ENCODE measurements at places on chromosomes 5 and 9.

DNA sequence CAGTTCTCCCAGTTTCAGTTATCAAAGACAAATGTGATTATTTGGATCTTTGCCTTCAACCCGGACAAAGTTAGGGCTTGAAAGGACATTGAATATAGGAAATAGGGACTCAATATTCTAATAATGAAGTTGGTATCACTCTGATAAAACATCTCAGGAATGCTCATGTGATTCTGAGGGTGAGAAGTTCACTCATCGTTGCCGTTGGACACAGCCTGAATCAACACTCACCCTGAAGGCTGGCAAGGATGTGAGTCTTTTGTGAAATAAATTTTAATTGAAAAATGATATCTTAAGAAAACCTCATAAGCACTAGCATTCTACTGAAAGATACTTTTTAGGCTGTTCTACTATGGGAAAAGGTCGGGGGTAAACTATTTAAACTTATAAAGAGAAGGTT lies 44.8 kb upstream of the C9orf72 start:
- no peak for DNase-seq

DNA sequence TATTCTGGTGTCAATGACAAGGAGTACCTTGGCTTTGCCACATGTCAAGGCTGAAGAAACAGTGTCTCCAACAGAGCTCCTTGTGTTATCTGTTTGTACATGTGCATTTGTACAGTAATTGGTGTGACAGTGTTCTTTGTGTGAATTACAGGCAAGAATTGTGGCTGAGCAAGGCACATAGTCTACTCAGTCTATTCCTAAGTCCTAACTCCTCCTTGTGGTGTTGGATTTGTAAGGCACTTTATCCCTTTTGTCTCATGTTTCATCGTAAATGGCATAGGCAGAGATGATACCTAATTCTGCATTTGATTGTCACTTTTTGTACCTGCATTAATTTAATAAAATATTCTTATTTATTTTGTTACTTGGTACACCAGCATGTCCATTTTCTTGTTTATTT lies 19.8 kb downstream of the CD274 start:
- no peak for DNase-seq

DNA sequence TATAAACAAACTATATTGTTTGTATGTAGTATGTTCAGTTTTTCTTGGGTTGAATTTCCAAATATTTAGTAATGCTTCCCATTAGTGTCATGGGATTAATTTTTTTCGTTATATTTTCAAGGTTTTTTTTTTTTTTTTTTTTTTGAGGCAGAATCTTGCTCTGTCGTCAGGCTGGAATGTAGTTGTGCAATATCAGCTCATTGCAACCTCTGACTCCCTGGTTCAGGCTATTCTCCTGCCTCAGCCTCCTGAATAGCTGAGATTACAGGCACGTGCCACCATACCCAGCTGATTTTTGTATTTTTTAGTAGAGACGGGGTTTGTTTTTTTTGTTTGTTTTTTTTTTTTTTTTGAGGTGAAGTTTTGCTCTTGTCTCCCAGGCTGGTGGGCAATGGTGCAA lies 10.6 kb downstream of the DDX46 start:
- no peak for DNase-seq

- DNase-seq, result no peak
Measured at GRCh38 chr5:74042559-74042958, 416.6 kb downstream of the ARHGEF28 start.

GRCh38 chr5:175115831-175116230 lies 328.2 kb downstream of the DRD1 start:
- no peak for DNase-seq

DNA sequence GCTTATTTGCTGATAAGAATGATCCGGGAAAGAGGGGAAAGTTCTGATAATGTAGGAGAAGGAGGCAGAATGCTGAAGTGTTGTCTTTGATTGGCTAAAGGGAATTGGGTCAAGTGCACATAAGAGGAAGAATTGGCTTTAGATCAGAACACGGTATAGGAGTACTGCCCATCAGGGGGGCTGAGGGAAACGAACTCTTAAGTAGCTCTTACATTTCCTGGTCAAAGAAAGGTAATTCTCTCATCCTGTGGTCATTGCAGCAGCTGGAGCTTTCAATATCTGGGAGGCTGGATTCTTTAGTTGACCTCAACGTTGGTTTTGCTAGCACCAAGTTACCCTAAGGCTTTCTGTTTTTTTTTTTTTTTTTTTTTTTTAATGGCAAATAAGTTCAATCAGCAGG lies 178.7 kb upstream of the NR3C1 start:
- no peak for DNase-seq

GRCh38 chr5:39977066-39977655 lies 552.4 kb upstream of the DAB2 start:
- DNase-seq, result no peak

DNA sequence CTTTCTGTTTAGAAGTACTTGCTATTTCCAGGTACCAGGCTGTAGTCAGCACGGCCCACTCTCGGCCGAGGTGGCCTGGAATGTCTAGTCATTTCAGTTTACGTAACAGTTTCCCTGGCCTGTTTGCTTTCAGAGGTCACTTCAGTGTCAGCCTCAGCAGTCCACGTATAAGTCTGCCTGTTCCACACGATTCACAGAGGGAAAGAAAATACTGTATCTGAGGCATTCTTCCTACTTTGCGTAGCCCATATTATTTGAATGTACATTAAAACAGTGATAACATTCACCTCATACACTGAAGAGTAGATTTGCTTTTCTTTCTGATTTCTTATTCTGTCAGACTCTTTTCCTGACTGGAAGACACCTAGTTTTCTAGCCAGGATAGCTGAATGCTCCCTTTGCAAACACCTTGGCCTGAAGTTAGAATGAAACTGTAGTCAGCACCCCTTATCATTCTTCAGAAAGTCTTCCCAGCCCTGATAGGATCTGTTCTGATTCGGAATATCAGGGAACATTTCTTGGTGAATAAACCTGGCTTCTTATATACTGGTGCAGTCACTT lies 140.9 kb downstream of the AOPEP start:
- no peak for DNase-seq

Measured in stimulated activated naive CD8-positive, alpha-beta T cell treated with anti-CD3 and anti-CD28 coated beads, Interleukin-15, Interleukin-2, amounts not matched to agents 100 U/mL and 50 U/mL, for 24 hours (primary cell).